Mesenchymal stem cell (in vitro differentiated cells and primary cell): ENCODE measurements at places on chromosomes 16 and 17.

GRCh38 chr17:29433541-29433940 lies 43.4 kb downstream of the TAOK1 start:
- H3K27ac ChIP-seq, result no peak overlapping the region
- DNase-seq, result no peak
- H3K27me3 ChIP-seq, result no peaks in the 10 kb centered on the region
- peaks cover 5% of the 10 kb centered on the region for H3K4me1 ChIP-seq
- peak overlapping the region; percentile 40 for H3K4me3 ChIP-seq

DNA sequence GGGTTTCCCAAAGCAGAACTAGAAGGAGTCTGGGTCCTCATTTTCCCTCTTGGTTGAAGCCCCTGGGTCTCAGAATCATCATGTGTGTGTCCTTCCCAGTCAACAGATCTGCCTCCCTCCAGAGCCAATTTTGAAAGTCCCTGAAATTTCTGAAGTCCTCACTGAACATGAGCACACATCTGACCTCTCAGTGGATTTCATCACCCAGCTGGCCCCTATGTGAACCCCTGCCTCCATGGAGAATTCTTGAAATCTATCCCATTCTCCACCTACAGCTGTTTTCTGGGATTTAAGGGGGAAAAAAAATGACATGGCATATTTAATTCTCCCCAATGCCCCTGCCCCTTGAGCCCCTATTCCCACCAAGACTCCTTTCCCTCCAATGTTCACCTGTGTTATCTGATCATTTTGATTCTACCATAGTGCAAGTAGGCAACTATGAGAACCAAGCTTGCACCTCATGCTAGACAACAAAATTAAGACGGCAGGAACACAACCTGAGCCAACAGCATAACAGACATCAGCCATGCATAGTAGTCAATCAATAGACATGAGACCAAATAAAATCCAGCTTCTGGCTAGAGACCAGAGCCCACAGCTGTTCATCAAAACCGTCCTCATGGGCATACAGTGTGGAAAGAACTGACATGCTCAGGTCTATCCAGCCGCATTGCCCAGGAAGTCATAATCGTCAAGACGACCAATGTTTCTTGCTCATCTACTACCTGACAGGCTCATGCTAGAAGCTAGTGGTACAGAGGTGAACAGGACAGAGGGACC lies 14.9 kb downstream of the SOX9 start:
- H3K36me3 ChIP-seq, result no peaks in the 10 kb centered on the region
- peaks cover 5% of the 10 kb centered on the region for H3K4me1 ChIP-seq
- DNase-seq, result no peak

DNA sequence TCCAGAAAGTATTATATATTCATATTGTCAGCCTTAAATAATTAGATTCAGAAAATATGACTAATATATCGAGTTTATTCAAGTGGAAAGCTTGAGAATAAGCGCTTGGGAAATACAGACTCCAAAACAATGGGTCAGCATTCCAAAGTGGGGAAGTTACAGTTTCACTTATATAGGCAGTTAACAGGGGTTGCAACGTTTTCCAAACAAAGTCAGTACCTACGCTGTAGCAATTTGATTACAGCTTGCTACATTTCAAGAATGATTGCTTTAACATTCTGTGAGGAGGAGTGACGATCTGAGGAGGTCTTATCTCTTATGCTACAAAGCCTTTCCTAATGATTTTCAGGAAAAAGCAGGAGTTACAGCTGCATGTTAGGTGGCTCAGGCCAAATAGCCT lies 34.2 kb upstream of the HS3ST3A1 start:
- H3K27me3 ChIP-seq, result no peaks in the 10 kb centered on the region
- DNase-seq, result peak; percentile 7
- H3K4me3 ChIP-seq, result no peak overlapping the region
- H3K27ac ChIP-seq, result no peak overlapping the region
- H3K36me3 ChIP-seq, result no peaks in the 10 kb centered on the region

DNA sequence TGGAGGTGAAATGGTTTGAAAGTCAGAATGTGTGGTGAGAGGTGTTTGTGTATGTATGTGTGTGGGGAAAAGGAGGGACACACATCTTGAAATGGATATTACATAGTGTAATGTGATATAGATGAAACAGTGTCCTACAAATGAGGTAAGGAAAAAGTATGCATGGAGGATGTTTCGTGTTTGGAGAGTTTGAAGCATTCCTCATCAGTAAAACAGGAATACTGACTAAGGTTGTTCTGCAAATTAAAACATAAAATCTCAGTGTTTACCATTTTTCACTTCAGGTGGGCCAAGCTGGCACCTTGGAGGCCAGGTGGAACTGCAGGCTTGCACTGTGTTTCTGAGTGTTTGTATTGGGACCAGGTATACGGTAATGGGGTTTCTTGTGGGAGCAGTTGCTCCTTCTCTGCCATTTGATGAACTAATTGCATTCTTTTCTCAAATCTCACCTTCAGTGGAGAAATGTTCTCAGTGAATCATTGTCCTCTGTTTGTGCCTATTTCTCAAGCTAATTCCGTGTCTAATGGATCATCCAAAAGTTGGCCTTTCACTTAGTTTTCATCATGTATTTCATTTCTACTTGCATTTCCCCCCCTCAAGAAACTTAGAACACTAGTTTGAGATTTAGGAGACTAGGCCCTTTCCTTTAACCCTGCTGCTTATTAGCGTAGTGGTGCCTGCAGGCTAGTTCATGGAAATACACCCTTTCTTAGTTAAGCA lies 8.2 kb upstream of the TBKBP1 start:
- peak overlapping the region; percentile 69 for H3K27ac ChIP-seq
- peak overlapping the region; percentile 9 for H3K4me3 ChIP-seq
- H3K36me3 ChIP-seq, result peaks cover 17% of the 10 kb centered on the region
- H3K27me3 ChIP-seq, result no peaks in the 10 kb centered on the region
- H3K4me1 ChIP-seq, result peaks cover 4% of the 10 kb centered on the region

- no peak overlapping the region for H3K4me3 ChIP-seq
- H3K27me3 ChIP-seq, result no peaks in the 10 kb centered on the region
- peak; percentile 80 for DNase-seq
- peak overlapping the region; percentile 56 for H3K27ac ChIP-seq
- H3K36me3 ChIP-seq, result peaks cover 18% of the 10 kb centered on the region
Measured at GRCh38 chr17:78381601-78382232, 3.3 kb downstream of the PGS1 start.

- H3K27me3 ChIP-seq, result peaks cover 16% of the 10 kb centered on the region
- H3K36me3 ChIP-seq, result no peaks in the 10 kb centered on the region
- DNase-seq, result no peak
- no peak overlapping the region for H3K4me3 ChIP-seq
- H3K4me1 ChIP-seq, result peaks cover 5% of the 10 kb centered on the region
Measured at GRCh38 chr17:61487161-61487988, 35.2 kb downstream of the TBX4 start.

- no peaks in the 10 kb centered on the region for H3K27me3 ChIP-seq
- no peak overlapping the region for H3K4me3 ChIP-seq
- no peak overlapping the region for H3K27ac ChIP-seq
- H3K36me3 ChIP-seq, result no peaks in the 10 kb centered on the region
Measured at GRCh38 chr16:46801428-46802049, 29.4 kb downstream of the C16orf87 start.

DNA sequence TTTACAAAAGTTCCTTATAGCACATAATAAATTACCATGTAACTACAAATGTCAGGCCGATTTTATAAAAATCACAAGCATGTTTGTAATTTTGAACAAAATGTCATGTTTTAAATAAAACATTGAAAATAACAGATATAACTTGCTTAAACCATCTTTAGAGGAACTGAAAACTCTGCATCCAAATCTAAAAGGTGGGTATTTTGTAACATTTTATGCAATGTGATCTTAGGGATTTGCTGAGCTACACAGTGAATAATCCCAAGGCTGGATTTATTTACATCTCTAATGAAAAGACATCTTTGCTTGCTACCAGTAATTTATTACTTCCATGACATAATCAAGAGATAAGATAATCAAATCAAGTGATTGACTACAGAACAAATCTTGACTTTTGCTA lies 47.5 kb downstream of the N4BP1 start:
- no peak overlapping the region for H3K27ac ChIP-seq
- no peaks in the 10 kb centered on the region for H3K27me3 ChIP-seq
- H3K4me3 ChIP-seq, result no peak overlapping the region
- H3K36me3 ChIP-seq, result peaks cover 25% of the 10 kb centered on the region

DNA sequence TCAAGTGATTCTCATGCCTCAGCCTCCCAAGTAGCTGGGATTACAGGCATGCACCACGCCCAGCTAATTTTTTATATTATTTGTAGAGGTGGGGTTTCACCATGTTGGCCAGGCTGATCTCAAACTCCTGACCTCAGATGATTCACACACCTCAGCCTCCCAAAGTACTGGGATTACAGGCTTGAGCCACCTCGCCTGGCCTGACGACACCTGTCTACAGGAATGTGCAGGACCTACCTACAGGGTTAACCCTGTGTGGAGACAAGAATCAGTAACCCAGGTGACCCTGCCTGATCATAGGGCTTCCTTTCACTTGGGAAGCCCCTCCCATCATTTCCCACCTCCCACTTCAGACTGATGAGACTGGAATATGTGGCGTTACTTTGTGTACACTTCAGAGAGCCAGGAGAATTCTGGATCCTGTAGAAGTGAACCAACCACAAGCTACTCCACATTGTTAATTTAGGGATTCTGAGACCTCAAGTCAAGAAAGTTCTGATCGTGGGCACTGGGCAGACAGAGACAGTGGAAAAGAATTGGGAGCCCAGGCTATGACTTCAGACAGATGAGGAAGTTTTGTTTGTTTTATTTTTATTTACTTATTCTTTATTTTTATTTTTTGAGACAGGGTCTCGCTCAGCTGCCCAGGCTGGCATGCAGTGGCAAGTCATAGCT lies 5.7 kb upstream of the MILR1 start:
- no peaks in the 10 kb centered on the region for H3K36me3 ChIP-seq
- no peak overlapping the region for H3K4me3 ChIP-seq
- no peak overlapping the region for H3K27ac ChIP-seq

GRCh38 chr16:54177052-54177861 lies 109.3 kb downstream of the IRX3 start:
- H3K4me3 ChIP-seq, result no peak overlapping the region
- peaks cover 22% of the 10 kb centered on the region for H3K27me3 ChIP-seq
- no peaks in the 10 kb centered on the region for H3K36me3 ChIP-seq
